IPS-NIHi11 (cell line): ENCODE measurements at places on chromosomes 1 and 21.
A peak's percentile ranks its signal among the peaks of the same experiment; 100 is the strongest.

GRCh38 chr1:234769284-234769985 lies 159.5 kb upstream of the IRF2BP2 start:
- DNase-seq: no peak

- DNase-seq: peak; percentile 20
Observed at GRCh38 chr1:187390215-187390818, 561.6 kb downstream of the PLA2G4A start.

GRCh38 chr1:243494741-243495431 lies 239.0 kb downstream of the SDCCAG8 start:
- no peak for DNase-seq

GRCh38 chr1:14977338-14977931 lies 176.1 kb upstream of the TMEM51 start:
- DNase-seq: peak; percentile 52

GRCh38 chr1:12447849-12448312 lies 170.1 kb downstream of the DHRS3 start:
- no peak for DNase-seq

DNA sequence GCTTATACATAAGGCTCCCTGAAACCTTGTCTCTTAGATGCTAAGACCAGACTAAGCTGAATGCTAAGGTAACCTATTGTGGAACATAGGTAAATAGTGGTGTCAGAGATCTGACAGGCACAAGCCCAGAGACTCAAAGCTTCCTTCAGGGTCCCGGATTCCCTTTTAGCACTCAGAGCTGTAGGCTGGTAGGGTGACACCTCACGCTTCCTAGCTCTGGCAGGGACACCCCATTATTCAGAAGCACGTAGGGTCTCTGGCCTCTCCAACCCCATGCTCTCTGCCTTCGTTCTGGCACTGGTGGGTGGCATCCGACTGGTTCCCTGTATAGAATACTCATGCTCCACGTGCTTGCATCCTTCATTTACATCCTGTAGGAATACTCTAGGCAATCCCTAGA lies 68.4 kb downstream of the CD34 start:
- no peak for DNase-seq

DNA sequence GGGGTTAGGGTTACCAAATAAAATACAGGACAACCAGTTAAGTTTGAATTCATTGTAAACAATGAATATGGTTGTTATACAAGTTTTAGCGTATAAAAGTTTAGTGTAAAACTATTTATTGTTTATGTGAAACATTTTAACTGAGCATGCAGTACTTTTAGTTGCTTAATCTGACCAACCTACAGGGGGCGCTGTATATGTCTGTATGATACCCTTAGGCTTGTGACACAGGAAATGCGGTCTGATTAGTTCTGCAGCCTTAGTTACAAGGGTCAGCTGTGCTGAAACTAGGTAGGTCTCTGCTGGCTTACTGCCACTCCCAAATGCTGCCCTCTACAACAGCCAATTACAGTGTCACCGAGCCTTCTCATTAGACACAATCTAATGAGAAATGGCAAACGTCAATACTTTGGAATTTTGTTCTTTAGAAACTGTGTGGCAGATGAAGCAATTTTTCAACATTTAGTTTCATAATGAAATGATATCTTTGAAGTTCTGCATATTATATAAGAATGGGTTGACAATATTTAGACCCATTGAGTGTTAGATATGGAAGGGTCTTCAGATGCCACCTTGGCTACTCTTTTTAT lies 56.2 kb downstream of the NTNG1 start:
- DNase-seq: peak; percentile 51

DNA sequence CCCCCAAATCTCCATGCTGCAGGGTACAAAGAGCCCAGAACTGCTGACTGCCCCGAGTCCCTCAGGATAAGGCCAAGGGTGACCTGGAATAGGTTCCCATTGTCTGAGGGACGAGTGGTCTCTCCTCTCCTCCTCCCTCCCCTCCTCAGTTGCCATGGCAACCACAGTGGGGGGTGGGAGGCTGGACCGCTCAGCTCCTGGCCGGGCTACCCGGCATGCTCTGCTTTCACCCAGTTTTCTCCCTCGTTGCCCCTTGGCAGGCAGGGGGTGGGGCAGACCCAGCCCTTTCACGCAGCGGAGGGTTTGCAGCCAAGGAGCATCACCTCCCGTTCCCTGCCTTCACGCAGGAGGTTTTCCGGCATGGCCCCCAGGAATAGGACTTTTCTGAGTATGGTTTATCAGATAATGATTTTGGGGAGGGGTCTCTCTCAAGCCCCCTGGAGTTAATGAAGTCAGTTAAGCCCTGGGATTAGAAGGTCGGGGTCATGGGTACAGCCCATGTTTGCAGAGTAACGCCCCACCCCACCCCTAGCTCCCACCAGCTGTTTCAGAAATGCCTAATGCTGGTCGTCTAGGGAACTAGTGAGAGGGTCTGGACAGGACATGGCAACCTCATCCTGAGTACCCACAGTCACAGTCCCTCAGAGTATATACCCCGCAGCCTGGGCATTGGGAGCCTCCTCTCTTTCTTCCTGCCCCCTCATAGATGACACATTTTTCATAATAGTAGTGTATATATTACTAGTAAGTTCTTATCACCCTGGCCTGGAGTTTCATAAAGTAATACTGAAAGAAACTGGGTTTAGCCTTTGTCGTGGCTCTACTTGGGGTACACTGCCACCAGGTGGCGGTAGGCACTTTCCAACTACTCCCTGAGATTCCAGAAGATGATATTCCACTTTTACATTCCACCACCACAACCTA lies 20.7 kb downstream of the C1QB start:
- DNase-seq: peak; percentile 89

DNA sequence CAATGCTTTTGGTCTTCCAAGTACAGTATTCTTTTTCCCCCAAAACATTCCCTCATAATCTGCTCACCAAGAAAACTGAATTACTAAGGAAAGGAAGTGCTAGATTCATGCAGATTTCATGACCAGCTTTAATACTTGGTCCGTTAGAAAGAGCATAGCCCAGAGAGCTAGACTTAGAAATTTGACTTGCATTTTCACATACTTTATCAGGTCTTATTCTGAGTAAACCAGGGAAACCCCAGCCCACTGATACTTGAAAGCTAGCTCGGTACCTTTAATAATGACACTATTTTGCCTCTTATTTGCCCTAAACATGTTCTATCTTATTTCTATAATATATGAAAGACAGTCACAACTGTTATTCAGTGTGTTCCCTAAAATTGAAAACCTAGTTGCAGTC lies 204.5 kb downstream of the TTLL7 start:
- no peak for DNase-seq
